Stimulated activated CD4-positive, alpha-beta T cell treated with anti-CD3 and anti-CD28 coated beads, Interleukin-1b, Interleukin-23, amount 100 ng/mL, for 48 hours (primary cell): ENCODE measurements at places on chromosomes 5 and 9.

GRCh38 chr9:120465685-120466407 is 114.1 kb downstream of the CDK5RAP2 start:
- DNase-seq = no peak

DNA sequence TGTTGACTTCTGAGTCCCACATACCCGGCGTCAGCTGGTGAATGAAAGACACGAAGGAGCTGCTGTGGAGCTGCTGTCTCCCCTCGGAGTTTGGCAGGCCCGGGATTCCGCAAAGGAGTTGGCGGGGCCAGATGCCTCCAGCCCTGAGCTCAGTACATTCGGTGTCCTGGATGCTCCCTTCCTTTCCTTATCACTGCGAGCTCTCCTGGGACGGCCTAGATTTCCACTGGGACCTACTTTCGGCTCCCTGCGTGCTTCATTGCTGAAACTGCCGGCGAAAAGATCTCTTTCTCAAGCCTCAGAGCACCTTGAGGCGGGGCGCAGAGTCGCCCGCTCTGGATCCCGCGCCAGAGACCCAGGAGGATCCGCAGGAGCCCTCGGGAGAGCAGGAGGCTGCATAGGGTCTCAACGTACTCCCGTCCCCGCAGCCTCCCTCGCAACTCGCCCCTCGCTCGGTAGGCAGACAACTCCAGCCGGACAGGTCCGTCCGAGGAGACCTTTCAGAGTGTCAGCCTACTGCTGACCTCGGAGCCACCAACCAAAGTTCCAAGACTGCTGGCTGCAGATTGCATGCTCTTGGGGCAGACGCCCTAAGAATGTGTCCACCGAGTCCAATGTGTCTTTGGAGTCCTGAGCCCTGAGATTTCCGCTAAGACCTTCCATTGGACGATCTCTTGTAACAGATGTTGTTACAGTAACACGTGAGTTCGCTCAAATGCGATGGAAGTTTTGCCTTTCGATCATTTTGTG is 6.1 kb downstream of the ANXA2R start:
- no peak for DNase-seq

GRCh38 chr9:130448035-130448624 is 3.4 kb downstream of the ASS1 start:
- DNase-seq = peak; percentile 23

GRCh38 chr9:79577969-79578723 is 6.4 kb downstream of the TLE4 start:
- DNase-seq = no peak

GRCh38 chr9:113963017-113963620 is 87.0 kb downstream of the ZNF618 start:
- peak; percentile 44 for DNase-seq
